ENCODE measurements at places on chromosomes 12 and 14.

GRCh38 chr14:89669193-89669592, 252.2 kb upstream of the FOXN3 start:
- no peak for DNase-seq

GRCh38 chr12:66964629-66965028, 285.8 kb upstream of the GRIP1 start:
- no peak for DNase-seq

GRCh38 chr14:104577426-104577825, 2.1 kb upstream of the C14orf180 start:
- DNase-seq = no peak

- DNase-seq = no peak
Observed at GRCh38 chr12:68102731-68103130, 56.8 kb downstream of the IFNG start.

DNA sequence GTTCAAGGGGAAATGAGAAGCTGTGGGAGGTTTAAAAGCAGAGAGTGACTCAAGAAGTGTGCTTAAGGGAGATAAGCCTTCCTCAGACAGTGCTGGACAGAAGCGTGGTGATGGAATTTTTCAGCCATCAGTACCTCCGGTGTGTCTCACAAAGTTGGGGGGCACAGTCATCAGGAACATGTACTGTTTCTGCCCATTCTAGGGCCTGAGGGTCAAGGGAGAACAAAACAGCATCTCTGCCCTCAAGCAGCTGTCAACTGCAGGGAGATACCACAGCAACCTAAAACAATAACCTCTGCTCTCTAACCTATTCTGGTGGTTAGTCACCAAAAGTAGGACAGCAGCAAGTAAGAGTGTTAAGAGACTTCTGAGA, 2.0 kb upstream of the STON2 start:
- no peak for DNase-seq

GRCh38 chr12:122995503-122996187, 15.2 kb downstream of the ARL6IP4 start:
- DNase-seq = no peak

DNA sequence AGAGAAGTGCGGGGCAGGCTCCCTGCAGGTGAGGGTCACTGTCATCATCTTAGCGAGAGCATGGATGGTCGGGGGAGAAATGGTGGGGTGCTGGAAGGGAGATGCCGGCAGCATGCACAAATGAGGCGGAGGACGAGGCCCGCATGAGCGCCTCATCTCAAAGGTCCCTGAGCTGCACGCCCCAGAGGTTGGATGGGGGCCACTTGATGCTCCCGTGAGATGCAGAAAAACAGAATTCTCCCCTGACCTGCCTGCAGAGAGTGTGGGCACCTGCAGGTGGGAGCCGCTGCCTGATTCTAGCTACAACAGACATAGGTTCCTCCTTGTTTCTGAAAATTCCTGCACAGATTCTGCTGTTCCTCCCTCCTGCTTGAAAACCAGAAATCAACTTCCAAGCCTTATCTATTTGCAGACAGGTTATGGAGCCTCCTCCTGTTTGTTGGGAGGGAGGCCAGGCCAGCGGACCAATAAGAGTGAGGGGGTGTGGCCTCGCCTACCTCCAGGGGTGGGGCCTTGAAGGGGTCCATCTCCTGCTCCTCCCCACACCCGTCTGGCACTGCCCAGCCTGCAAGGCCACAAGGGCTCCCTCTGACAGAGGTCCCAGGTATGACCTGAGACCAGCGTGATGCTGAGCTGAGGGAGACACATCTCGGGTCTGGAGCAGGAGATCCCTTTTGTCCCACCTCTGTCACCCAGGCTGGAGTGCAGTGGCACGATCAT, 67.2 kb downstream of the KDM2B start:
- no peak for DNase-seq

DNA sequence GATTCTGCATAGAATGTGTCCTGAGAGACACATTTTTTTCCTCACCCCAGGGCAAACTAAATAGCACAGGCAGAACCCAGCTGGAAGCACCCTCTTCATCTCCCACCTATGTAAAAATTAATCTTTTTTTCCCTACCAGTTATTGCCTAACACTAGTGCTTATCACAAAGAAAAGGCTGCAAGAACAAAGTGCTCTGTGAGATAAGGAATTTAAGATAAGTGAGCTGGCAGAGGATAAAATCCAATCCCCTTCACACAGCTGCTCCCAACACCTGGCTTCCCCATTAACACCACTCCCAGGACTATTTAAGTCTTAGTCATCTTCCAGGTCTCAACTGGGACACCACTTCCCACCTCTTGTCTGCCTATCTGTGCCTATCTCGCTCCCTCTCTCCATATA, 75.2 kb downstream of the TTC9 start:
- no peak for DNase-seq

DNA sequence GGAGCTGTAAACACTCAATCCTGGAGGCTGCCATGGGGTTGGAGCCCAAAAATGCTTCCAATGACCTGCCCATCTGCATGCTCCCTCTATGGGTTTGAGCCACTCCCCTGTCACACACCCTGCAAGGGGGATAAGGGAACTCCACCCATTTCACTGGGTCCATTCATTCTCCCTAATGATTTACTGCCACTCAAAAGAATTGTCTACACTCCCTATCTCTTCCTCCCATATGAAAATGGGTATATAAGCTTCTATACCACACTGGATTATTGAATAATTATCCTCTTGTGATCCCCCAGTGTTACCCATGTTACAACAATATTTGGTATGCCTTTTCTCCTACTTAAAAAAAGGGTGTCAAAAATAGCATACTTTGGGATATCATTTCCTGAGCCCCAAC, 260.8 kb upstream of the CCDC196 start:
- no peak for DNase-seq

GRCh38 chr12:56898938-56899337, 35.3 kb downstream of the SDR9C7 start:
- DNase-seq = no peak

DNA sequence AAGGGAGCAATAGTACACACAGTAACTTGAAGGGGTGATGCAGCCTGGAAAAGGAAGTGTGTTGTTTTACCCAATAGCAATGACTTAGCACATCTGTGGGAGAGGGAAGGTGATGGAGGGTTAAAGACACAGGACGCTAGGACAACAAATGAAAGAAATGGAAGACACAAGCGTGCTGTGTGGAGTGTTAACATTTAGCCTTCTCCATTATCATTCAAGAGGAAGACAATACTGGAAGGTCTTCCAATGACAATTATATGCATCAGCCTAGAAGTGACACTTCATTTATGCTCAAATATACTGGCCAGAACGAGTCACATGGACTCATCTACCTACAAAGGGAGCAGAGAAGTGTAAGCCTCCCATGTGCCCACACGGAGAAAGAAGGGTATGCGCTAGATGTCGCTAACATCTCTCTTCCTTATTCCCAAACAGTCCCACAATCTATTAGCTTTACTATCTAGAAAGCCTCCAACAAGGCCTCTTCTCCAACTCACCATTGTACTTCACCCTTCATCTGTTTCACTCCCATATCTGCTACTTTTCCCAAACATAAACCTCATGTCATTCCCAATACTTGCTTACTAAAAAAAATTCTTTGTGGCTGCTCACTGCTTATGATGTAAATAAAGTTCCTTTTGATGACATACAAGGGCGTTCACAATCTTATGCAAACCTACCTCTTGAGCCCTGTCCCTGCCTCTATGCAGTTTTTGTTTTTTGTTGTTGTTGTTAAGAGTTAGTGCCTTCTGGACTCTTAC, 20.3 kb downstream of the PPM1H start:
- DNase-seq = no peak

- DNase-seq = no peak
Observed at GRCh38 chr14:30596935-30597334, 25.2 kb upstream of the SCFD1 start.

DNA sequence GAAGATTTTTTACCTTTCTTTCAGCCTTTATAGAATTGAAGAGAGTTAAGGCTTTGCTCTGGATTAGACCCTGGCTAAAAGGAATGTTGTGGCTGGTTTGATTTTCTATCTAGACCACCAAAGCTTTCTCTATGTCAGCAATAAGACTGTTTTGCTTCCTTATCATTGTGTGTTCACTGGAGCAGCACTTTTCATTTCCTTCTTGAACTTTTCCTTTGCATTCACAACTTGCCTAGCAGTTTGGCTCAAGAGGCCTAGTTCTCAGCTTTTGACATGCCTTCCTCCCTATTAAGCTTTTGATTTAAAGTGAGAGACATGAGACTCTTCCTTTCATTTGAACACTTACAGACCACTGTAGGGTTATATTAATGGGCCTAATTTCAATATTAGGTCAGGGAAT, 64.1 kb upstream of the USP15 start:
- DNase-seq = no peak

DNA sequence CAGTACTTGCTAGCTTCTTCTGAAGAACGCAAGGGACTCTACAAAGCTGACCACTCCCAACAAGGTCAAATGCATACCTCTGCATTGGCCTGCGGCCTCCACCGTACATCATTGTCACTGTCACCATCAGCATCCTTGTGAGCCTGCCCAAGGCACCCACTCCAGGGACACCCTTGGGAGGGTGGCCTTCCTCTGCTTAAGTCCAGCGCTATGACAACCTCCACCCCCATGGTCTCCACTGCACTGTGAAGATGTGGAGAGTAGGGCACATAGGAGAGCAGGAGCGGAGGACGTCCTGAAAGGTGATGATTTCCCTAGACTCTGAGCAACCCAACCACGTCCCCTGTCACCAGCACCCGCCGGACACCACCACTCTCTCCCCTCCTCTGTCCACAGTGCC, 252.8 kb downstream of the ALG10 start:
- DNase-seq = no peak

- DNase-seq = peak; percentile 6
Observed at GRCh38 chr12:24127919-24128721, 178.7 kb upstream of the SOX5 start.

GRCh38 chr12:64395739-64396138, 5.2 kb upstream of the C12orf56 start:
- no peak for DNase-seq

- no peak for DNase-seq
Observed at GRCh38 chr14:75626396-75626795, 34.3 kb downstream of the ERG28 start.

DNA sequence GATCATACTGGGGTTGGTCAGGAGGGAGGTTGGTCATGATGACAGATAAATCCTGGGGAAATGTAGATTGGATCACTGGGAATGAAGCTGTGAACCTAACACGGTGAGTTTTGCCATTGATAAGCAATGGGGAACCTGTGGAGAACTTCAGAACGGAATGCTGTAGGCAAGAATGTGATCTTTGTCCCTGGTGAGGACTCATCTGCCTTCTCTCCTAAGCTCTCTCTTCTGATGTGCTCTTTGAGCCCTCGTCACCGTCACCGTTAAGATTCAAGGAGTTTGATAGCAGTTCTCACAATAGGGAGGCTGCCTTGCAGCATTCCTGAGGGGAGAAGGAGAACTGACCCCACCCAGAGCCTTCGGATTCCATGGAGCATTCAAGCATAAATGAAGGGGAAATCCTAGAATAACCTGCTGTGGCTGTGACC, 217.6 kb downstream of the ANO6 start:
- DNase-seq = no peak

- DNase-seq = no peak
Observed at GRCh38 chr14:32933629-32934072, 5.0 kb upstream of the NPAS3 start.

DNA sequence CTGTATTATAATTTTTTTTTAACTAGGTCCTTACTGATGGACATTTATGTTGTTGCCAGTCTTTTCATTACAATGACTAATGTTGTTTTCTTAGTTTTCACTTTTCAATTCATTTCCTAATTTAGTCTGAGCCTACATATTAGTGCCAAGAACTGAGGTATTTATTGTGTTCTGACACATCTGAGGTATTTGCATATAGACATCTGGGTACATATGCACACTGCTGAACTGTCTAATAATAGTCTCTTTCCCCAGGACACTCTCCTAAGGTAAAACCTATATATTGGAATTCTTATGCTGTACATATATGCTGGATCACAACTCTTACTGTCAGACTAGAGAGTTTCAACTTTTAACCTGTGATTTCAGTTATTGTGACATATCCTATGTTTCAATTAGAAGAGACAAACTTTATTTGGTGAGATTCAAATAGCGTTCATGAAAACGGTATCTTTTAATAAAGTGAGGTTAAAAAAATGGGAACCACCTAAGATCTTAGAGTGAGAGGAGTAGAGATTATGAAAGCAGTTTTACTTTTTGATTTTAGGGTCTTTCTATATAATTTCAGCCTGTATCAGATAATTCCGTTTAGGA, 263.2 kb downstream of the RAD51B start:
- no peak for DNase-seq

DNA sequence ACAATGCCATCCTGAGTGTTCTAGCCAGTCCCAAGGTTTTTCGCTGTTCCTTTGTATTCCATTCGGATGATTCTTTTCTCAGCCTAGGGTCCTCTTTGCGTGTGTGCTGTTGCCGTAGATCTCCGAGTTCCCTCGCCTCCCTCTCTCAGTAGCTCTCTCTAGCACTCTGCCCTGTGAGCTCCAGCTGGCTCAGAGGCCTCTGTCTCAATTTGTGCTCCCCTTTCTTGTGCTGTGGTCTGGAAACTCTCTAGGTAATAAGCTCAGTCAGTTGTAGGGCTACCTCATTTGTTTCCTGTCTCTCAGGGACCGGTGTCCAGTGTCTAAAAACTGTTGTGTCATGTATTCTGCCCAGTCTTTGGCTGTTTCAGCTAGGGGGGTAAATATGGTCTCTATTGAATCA, 179.3 kb downstream of the PCNX1 start:
- no peak for DNase-seq

DNA sequence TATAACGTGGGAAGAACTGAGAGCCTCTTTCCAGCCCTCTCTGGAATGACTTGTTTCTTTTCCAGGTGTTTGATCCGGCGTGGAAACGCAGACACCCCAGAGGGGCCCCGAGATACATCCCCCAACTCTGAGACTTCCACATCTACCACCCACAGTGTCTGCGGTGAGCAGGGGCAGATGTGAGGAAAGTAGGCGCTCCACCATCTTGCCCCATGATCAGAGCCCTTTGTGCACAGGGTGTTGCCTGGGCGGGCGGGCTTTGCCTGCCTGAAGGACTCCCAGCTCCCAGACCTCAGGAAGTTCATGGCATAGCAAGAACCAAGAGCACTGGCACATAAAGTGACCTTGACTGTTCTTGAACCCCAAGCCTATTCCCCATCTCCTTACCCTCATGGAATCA, 2.8 kb downstream of the CARMIL3 start:
- no peak for DNase-seq

DNA sequence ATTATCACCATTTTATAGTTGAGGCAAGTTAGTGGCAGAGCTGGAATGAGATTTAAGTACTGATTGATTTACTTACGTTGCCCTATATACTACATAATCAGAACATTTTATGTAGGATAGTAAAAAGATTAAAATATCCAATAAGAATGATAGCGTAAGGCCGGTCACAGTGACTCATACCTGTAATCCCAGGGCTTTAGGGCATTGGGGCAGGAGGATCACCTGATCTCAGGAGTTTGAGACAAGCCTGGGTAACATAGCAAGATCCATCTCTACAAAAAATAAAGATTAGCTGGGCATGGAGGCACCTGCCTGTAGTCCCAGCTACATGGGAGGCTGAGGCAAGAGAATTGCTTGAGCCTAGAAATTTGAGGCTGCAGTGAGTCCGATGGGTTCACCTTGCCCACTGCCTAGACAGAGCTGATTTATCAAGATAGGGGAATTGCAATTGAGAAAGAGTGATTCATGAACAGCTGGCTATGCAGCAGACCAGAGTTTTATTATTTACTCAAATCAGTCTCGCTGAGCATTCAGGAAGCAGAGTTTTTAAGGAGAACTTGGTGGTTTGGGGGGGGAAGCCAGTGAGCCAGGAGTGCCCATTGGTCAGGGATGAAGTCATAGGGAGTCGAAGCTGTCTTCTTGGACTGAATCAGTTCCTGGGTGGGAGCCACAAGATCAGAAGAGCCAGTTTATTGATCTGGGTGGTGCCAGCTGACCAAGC, 24.7 kb upstream of the SGPP1 start:
- DNase-seq = no peak

- DNase-seq = no peak
Observed at GRCh38 chr14:31268216-31268615, 60.6 kb upstream of the HECTD1 start.
